ENCODE measurements at places on chromosomes 7 and 10.

- no peak for DNase-seq
Observed at GRCh38 chr7:141013345-141013715, 1.4 kb downstream of the MRPS33 start.

DNA sequence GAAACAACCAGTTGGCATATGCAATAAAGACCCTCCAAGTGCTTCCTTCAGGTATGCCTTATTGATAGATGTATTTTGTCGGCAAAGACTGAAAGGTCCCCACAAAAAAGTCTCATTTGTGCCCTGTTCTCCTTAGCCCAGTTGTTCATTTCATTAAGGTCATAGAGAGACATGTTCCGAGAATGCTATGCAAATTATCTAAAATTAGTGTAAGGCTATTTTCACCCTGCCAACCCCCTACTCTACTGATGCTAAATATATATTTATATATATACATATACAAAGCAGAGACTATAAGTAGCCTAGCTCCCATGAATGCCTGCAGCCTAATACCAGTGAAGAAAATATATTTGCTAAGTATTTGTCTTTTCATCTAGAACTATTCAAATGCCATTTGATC is 96.7 kb upstream of the ADO start:
- no peak for DNase-seq

GRCh38 chr7:135748770-135749169 is at the start of gene FAM180A:
FAM180A (minus strand) TSS chr7:135748813; CDS start chr7:135748580, 233 bp downstream.
- DNase-seq, result no peak

- DNase-seq, result no peak
Observed at GRCh38 chr7:75559976-75560365, 67.9 kb downstream of the SPDYE5 start.

DNA sequence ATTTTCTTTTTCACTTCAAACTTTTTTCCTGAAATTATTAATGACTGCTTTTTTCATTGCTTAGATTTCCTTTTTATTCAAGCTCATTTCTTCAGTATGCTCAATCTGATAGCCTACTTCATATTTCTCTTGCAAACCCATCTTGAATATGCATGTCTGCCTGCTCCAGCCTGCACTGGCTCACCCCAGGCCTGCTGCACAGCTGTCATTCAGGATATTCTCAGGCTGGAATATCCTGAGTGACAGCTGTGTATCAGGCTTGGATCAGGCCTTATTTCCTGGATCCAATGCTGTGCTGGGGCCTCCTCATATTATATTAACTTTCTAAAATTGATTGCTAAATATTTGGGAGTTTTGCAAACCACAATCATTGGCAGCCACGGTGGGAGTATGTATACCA is 120.2 kb upstream of the TNS3 start:
- no peak for DNase-seq

GRCh38 chr10:28722065-28722803 is 44.9 kb downstream of the BAMBI start:
- DNase-seq, result no peak

DNA sequence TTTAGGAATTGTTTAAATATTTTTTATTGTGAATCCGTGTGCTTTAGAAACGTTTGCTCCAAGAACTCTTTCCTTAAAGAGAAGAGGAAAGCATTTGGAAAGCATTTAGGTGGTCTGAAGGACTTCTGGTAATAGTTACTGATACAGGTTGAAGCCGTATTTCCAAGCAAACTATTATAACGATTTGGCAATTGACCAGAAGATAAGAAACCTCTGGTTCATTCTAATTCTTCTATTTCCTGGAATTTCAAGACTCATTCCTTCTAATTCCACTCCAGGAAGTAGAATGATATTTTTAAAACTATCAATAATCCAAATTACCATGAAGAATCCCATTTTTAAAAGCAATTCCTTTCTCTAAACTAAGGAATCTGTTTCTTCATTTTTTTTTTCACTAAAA is 158.9 kb upstream of the AGR3 start:
- no peak for DNase-seq

DNA sequence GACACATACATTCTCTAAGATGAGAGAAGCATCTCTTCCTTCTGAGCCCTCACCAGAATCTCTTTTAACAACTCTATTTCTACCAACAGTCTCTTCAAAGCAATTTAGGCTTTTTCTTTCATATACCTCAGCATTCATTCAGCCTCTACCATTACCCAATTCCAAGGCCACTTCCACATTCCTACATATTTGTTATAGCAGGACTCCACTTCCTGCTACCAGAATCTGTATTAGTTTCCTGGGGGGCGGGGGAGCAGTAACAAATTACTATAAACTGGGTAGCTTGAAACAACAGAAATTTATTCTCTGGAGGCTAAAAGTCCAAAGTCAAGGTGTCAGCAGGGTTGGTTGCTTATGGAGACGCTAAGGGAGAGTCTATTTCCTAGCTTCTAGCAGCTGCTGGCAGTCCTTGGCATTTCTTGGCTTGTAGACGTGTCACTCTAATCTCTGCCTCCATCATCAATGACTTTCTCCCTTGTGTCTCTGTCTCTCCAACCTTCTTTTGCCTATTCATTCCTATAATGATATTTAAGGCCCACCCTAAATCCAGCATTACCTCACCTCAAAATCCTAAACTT is 7.4 kb downstream of the PRPS1L1 start:
- DNase-seq, result no peak

DNA sequence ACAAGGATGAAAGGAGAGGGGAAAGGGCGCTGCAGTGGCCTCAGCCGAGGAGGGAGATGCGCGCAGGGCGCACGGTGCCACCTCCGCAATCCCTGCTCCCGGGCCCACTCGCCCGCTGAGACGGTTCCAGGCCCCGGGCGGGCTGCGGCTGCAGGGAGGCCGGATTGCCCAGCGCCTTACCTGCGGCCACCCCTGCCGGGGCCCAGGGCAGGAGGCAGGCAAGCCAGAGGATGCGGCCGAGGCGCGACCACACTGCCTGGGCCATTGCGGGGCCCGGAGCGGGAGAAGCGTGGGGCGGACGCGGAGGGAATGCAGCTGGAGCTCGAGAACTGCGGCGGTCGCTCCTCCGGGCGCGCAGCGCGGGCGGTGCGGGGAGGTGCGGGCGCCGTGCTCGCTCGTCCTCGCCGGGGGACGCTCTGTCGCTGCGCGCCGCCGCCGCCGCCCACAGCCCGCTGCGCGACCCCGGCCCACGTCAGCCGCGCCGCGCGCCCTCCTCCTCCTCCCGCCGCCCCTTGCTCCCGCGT is at the start of gene TMEM130:
TSS of gene TMEM130 (minus strand) at position 418 of the 524 bp plus-strand sequence. CDS start at position 265, 153 bp downstream.
- DNase-seq, result no peak
